ENCODE measurements at places on chromosomes 16 and 17.
A peak's percentile ranks its signal among the peaks of the same experiment; 100 is the strongest.

DNA sequence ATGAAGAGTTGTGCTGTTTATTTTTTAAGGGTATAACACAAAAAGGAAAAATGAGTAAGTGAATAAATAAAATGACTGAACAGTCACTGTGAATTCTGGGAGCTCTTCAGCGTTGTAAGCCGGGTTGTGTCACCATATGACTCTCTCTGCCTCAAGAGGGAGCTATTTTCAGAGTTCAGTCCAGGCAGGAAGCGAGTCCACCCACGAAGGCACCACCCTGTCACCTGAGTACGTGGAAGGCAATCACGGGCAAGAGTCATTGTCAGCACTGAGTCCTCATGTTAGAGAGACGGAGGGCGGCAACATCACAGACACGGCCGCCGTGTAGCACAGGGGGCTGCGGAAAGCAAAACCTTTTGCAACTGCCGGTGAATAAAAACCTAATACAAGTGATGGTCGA, 227.6 kb downstream of the UTP18 start:
- DNase-seq: no peak

DNA sequence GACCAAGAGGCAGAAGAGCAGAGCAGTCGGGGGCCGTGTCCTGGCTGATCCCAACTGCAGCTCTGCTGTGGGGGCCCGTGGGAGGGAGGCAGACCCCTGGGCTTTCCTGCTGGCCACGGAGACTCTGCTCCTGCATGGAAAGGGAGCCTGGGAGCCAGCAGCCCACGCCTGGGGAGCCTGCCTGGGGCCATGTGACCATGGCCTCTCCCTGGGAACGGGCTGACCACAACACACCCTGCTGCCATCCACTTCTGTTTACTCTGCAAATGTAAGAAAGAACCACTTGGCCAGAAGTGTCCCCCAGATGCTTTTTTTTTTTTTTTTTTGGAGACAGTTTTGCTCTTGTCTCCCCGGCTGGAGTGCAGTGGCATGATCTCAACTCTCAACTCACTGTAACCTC, 2.0 kb upstream of the TEDC2 start:
- no peak for DNase-seq

DNA sequence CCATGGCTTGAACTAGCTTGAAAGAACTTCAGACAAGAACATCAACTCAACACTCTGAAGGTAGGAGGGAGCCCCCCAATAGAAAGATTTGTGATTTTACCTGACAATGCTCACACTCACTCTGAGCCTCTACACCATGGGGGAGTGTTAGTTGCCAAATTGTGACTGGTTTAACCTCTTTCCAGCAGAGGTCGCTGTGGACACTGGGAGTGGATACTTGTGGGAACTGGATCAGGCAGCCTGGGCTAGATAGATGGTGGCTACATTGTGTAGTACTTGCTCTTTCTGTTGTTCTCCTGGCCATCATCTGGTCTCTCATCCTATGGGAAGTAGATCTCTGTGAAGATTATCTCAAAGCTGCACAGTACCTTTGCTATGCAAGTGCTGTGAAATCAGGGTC, 2.9 kb downstream of the SMPD3 start:
- no peak for DNase-seq

- no peak for DNase-seq
These were observed 11.1 kb upstream of the TMEM94 start for GRCh38 chr17:75445296-75445695.

DNA sequence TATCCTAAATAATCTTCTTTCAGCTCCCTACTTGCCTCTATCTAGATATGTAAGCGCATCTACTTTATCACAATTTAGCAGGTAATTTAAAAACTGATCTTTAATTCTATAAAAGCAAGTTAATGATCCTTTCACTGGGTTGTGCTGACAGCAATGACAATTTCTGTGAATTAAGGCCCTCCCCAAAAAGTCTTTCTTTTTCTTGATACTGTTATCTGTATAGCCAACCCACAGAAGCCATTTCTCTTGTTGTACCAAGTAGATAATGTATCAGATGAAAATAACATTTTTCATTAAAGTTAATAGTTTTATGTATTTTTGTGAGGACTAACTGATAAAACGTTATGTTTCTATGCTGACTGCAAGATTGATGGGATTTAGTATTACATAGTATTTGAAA, 3.8 kb downstream of the ZPBP2 start:
- no peak for DNase-seq

DNA sequence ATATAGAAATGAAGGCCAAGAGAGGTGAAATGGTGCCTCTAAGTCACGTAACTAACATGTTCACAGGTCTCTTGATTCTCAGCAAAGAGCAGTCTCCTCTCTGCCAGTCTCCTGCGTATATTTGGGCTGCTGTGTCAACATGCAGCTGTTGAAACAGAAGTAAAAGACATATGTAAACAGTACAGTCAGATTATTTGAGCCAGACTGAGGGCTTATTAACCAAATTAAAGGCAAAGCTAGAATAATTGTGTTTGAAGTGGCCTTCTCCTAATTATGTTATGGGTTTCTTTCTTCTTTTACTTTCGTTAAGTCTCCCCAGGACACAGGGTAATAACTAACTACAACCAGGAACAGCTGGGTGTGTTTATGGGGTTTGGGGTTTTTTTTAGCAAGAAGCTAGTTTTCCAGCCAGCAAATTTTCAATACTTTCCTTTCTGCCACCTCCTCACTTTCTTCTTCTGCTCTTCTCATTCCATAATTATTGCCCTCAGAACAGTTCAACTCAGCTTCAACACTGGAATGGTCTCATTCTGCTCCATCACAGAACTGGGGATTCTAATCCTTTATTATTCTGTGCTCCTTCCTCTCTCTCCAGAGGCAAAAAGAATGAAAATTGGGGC, 18.4 kb downstream of the G6PC1 start:
- no peak for DNase-seq

GRCh38 chr17:41013181-41013580, 4.3 kb upstream of the KRTAP3-1 start:
- no peak for DNase-seq

DNA sequence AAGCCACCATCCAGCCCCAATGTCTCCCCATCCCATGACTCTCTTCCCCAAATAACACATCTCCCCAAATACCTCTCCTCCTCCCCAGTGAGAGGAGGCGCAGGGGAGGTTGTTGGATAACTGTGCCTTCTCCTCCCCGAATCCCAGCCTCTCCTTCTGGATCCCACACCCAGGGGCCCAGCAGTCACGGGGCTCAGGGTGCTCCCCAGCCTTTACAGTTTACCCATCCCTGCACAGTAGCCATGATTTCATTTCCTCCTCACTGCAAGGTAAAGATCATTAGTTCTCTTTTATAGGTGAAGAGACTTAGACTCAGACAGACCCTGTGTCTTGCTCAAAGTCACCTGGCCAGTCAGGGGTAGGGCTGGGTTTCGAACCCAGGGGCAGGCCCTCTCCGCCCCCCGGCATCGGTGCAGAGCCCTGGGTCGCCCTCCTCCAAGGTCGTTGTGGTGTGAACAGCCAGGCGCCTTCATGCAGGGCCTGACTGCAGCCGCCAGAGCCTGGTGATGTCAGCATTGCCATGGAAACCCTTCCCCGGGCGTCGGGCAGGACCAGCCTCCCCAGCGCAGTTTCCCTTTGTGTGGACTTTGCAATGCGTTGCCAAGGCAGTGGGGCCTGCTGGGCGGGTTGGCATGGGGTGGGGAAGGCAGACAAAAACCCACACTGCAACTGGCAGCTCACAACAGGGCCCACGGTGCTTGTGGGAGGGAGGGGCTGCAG, 53.3 kb upstream of the TOB1 start:
- no peak for DNase-seq

GRCh38 chr16:85258166-85258565, 145.9 kb upstream of the CIBAR2 start:
- no peak for DNase-seq

DNA sequence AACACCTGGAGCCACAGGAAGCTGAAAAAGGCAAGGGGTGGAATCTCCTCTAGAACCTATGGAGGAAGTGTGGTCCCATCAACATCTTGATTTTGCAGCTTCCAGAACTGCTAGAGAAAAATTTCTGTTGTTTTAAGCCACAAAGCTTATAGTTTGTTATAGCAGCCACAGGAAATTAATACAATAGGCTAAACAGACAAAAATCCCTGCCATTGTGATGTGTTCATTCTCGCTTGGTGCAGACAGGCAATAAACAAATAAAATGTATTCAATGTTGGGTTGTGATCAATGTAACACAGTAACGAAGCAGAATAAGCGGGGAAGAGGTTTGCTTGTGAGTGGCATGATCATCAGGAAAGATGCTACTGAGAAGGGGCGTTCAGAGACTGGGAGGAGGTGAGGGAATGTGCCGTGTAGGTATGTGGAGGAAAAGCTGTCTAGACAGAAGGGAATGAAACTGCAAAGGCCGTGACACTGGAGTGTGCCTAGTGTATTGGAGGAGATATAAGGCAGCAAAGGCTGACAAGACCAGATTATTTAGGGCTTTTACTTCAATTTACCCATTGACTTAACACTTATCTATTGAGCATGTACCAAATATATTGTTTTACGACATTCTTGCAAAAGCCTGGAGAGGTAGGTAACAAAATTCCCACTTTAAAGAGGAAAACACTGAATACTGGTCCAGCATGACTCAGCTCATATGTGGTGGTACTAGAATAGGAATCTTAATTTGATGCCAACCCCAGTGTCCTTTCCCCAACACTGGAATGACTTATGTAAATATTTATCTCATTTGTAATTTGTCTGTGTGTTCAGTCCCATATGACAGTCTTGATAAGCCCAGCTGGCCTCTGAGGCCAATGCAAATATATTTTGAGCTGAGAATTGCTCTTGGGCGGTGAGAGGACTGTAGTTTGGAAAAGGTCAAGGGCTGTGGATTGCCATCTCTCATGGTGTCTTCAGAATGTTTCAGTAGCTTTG, 375.9 kb downstream of the CDH13 start:
- no peak for DNase-seq

GRCh38 chr16:85303354-85303883, 191.1 kb upstream of the CIBAR2 start:
- no peak for DNase-seq

DNA sequence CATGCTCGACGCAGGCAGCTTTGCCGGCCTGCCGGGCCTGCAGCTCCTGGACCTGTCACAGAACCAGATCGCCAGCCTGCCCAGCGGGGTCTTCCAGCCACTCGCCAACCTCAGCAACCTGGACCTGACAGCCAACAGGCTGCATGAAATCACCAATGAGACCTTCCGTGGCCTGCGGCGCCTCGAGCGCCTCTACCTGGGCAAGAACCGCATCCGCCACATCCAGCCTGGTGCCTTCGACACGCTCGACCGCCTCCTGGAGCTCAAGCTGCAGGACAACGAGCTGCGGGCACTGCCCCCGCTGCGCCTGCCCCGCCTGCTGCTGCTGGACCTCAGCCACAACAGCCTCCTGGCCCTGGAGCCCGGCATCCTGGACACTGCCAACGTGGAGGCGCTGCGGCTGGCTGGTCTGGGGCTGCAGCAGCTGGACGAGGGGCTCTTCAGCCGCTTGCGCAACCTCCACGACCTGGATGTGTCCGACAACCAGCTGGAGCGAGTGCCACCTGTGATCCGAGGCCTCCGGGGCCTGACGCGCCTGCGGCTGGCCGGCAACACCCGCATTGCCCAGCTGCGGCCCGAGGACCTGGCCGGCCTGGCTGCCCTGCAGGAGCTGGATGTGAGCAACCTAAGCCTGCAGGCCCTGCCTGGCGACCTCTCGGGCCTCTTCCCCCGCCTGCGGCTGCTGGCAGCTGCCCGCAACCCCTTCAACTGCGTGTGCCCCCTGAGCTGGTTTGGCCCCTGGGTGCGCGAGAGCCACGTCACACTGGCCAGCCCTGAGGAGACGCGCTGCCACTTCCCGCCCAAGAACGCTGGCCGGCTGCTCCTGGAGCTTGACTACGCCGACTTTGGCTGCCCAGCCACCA, 9.7 kb downstream of the VASN start:
- no peak for DNase-seq

- DNase-seq: no peak
These were observed 33.3 kb downstream of the RHBDL3 start for GRCh38 chr17:32298721-32299579.

DNA sequence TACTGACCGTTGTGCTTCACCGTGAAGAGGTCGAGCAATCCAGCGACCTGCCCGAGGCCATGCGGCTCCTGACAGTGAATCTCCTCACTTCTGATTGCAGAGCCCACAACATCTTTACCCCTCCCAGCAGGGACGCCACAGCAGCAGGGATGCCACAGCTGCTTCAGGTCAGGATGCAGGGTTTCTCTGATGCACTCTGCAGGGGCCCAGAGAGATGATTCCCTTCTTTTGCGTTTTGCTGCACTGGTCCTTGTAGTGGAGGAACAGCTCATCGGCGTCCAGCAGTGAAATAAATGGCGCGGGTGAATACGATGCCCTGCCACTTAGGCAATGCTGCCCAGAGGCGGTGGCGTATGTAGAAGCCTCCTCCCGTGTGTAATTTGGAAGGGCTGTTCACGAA, 5.6 kb downstream of the KIAA0513 start:
- DNase-seq: no peak

- DNase-seq: no peak
These were observed 85.7 kb downstream of the CDYL2 start for GRCh38 chr16:80718480-80719220.

GRCh38 chr17:28570716-28571360, 486 bp downstream of the PIGS start:
- no peak for DNase-seq

DNA sequence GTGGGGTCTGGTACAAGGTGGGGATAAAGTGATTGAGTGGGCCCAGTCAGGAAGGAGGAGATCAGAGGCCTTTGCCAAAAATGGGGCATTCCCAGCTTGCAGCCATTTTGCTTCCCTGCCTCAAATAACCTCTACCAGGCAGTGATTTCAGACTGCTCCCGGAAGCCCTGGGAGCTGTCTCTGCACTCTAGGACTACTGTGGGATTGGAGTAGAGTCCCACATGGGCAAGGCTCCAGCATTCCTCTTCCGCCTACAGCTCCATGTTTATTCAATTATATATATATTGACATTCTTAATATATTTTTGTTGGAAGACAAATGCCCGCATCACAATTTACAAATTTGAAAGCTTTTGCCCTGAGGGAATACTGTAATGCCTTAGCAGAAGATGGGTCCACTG, 13.5 kb downstream of the SUPT6H start:
- DNase-seq: no peak

GRCh38 chr17:76796081-76796480, 58.2 kb downstream of the MFSD11 start:
- no peak for DNase-seq

- no peak for DNase-seq
These were observed 1.7 kb downstream of the CES2 start for GRCh38 chr16:66936889-66937554.

- DNase-seq: no peak
These were observed 44.2 kb upstream of the ZNF423 start for GRCh38 chr16:49899991-49900695.

DNA sequence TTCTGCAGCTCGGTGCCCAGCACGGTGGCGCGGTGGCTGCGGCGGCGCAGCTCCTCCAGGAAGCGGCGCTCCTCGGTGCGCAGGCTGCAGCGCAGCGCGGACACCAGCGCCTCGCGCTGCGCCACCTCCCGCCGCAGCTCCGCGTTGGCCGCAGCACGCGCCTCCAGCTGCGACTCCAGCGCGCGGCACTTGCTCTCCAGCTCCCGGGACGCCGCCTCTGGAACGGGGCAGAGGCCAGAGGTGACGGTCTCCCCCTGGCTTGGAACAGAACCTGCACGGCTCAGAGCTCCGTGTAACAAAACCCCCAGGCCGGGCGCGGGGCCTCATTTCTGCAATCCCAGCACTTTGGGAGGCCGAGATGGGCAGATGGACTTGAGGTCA, 13.2 kb upstream of the CLUH start:
- DNase-seq: peak; percentile 25
